ENCODE measurements at places on chromosomes 5 and 9.
A peak's percentile ranks its signal among the peaks of the same experiment; 100 is the strongest.

DNA sequence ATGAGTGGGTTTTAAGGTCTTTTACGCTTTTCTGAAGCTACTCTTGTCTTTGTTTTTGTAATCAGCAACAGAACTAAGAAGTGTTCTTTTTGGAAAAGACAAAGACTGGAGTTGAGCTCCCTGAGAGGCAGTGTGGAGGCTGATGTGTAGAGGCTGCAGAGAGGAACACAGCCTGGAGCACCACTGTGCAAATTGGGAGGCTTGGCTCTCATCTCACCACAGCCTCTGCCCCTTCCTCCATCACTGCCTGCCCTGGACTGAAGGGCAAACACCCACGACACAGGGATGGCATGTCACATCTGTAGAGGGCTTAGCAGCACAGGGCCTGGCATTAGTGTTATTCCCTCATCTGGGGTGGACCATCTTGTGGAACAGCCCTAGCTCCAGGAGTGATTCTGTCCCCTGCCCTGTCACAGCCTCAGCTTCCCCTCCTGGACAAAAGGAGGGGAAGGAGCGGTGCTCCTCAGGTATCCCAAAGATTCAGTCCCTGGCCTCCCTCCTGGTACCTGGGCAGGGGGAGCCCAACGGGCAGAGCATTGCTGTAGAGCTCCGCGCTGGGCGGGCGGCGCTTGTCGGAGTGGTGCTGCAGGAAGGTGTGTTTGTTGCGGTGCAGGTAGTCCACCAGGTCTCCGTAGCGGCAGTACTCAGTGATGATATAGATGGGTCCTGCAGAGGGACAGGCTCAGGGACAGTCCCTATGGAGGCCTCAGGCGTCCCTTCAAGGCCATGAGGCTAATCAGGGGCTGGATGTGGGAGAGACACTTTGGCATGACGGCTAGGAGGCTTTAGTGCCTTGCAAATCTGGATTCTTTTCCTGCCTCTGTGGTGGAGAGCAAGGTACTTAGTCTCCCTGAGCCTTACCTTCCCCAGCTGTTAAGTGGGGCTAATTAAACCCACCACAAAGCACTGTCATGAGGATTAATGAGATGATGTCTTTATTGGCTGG is 32.8 kb downstream of the PDGFRB start:
- DNase-seq: no peak

- DNase-seq: no peak
Measured at GRCh38 chr5:219991-220390, 1.9 kb downstream of the SDHA start.

DNA sequence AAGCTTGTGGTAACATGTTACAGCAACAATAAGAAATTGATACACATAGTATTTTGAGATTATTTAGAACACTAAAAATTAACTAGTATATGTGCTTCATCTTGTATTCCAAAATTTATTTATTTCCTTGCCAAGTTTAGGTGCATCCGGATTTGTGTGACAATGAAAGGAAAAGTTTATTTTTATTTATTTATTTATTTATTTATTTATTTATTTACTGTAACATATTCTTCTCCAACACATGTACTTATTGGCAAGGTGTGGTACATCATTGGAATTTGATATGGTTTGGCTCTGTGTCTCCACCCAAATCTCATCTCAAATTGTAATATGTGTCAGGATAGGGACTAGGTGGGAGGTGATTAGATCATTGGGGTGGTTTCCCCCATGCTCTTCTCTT is 373.3 kb upstream of the EDIL3 start:
- DNase-seq: no peak

- no peak for DNase-seq
Measured at GRCh38 chr5:137265457-137265856, 233.7 kb downstream of the SPOCK1 start.

DNA sequence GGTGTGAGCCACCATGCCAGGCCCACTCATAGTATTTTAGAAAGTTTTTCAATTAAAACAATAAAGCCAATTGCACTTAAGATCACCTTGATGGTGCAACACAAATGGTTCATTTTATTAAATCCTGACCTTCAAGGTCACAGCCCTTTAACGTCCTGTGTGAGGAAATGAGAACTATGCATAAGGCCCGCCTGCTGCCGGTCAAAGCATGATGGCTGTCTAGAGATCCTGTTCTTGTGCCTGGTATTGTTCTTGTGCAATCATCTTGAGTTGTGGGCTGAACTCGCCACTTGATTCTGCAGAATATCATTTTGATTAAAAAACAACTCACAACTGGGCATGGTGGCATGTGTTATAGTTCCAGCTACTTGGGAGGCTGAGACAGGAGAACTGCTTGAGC is 43.6 kb upstream of the FBXW11 start:
- DNase-seq: no peak

DNA sequence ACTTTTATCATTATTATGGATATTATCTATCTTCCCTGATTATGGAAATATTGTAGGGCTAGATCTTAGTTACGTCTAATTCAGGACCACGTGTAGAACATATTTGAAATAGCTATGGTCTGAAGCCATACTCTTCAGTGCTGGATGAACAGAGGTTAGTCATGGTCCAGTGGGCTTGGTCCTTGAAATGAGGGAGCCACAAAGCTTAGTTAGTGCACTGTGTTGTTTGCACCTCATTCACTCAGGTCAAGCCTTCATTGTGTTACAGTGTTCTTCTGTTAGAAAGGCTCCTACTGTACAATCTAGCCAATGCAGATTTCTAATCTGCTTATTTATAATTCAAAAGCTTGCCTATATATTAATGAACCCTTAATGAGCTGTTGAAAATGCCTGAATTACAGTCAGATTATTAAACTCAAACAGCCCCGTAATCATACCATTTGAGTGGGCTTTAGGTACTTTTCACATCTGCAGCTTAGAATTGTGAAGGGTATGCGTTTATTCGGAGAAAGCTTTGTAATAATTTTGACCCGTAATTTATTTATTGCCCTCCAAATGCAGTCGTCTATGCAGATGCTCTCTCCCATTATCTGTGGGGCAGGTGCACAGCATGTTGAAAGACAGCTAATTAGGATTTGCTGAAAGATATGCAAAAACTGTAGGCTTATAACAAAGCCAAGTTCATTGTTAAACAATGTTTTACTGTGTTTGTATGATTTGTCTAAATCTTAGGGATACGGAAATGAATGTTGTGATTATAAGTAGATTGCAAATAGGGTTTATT is 164.9 kb downstream of the PBX3 start:
- no peak for DNase-seq

GRCh38 chr5:78801413-78801812 is 152.8 kb upstream of the LHFPL2 start:
- DNase-seq: no peak

- DNase-seq: no peak
Measured at GRCh38 chr9:99513441-99514112, 291.5 kb downstream of the SEC61B start.

GRCh38 chr9:86368871-86369521 is 14.8 kb upstream of the TUT7 start:
- peak; percentile 12 for DNase-seq

DNA sequence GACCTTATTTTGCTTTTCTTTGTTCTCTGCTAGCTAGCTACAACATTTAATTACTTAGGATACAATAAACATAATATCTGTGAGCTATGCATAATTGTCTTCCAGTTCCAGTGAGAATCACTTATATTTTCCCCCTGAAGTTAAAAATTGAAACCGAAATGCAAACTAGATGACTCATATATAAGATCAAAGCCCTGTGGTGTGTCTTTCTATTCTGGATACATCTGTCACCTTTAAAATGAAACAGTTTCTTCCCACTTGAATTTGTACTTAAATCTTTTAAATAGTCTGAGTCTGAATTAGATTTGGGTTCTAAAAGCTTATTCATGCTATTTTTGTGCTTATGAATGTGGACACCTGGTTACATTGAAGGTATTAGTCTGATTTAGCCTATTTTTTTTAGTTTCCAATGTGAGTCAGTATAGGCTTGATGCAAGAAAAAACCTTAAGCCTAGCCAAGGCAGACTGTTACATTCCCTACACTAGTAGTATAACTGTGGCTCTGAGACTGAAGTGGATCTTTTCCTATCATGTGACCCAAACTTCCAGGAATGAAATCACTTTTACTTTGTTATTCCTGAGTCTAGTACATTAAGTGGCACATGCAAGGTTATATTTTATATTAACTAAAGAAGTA is 703.5 kb upstream of the RGMB start:
- peak; percentile 67 for DNase-seq

DNA sequence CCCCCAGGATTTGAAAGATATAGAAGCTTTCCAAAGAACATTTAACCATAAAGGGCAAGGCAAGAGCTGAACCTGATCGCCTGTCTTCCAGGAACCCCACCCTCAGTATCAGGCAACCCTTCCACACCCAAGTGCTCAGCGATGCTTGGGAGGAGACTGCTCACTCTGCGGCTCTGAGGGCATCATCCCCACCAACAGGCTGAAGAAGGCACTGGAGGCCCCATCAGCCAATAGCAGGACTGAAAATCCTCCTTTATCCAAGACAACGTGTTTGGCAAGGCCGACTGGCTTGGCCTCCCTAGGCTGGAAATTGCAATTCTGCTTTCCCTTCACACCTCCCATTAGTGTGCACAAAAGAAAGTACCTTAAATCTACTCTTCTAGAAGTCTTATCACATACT is 1.4 kb upstream of the PPP2CA start:
- DNase-seq: peak; percentile 55

DNA sequence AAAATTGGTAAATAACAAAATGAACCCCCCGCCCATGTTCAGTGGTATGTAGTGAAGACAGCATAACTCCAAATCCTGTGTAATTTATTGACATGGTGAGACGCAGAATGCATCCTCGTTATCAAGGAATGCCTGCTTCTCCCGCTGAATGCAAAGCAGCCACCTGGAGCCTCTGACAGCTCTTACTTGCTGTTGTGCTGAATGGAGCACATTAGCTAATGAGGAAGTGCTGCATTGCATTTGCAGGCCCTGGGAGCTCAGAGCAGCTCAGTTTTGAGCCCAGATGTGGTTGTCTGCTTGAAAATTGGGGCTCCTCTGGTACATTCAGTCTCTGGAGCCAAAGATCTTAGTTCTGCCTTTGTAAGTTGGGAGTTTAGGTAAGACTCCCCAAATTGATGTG is 28.9 kb downstream of the PLAC8L1 start:
- no peak for DNase-seq

GRCh38 chr5:57117596-57117995 is 56.3 kb upstream of the GPBP1 start:
- DNase-seq: peak; percentile 15

GRCh38 chr5:142023836-142024235 is 11.0 kb upstream of the GNPDA1 start:
- DNase-seq: no peak

DNA sequence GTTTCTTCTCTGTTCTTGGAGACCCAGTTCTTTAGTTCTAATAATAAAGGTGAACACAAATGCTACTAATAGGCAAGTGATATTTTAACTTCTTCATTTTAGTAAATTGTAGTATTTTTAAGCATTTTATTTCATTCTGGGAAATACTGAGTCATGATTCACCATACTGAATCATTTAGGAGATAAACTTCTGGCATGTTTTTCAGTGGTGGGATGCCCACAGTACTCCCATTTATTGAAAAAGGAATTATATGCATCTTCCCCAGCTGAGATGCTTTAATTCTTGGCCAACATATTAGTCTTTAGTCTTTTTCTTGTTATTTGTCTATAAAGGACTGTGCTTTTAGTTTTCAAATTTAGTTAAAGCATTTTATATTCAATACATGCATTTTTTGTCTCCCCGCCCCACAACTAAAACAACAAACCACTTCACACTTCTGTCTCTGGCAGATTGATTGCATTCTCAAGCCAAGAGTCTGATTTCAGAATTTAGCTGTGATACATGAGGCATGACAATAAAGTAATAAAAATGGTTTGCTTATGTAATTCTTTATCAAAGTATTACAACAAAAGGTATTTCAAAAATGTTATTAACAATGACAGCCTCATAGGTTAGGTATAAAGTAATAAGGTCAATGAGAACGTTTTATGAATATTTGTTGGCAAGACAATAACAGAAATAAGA is 125.2 kb upstream of the CDH18 start:
- no peak for DNase-seq

DNA sequence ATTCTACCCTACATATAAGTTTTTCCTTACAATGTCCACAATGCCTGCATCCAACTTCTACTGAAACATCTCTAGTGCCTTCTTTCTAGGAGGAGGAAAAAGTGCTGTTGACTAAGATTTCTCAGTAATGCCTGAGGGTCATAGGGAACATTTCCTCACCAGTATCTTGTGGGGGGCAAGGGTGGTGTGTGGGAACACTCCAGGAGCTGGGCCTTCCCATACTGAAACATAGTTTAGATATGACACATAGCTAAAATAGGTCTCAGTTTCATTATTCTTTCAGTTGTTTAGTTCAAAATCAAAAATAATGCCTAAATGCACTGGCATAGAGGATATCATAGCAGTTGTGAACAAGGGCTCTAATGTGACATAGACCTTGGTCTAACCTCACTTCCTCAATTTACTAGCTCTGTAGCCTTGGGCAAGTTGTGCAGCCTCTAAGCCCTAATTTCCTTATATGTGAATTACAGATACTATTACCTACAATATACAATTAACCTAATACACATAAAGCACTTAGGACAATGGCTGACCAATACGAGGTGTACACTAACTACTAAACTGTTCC is 66.1 kb downstream of the HAPLN1 start:
- no peak for DNase-seq

DNA sequence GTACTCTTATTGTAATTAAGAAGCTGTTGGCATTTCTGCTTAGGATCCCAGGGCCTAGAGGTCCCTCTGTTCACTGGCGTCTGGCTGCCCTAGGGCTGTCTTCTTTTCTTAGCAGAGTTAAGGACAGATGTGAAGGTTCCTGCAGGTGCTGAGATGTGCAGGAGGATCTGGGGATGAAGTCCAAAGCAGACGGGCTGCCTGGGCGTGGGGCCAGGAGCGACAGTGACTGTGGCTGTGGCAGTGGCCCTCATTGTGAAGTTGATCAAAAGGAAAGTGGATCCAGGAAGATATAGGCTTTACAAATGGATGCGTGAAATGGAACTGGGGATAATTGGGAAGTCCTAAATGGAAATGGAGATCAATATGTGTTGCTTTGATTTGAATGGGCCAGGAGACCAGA is 19.1 kb upstream of the SH3PXD2B start:
- no peak for DNase-seq

GRCh38 chr9:38057416-38058195 is 11.4 kb downstream of the SHB start:
- DNase-seq: no peak

DNA sequence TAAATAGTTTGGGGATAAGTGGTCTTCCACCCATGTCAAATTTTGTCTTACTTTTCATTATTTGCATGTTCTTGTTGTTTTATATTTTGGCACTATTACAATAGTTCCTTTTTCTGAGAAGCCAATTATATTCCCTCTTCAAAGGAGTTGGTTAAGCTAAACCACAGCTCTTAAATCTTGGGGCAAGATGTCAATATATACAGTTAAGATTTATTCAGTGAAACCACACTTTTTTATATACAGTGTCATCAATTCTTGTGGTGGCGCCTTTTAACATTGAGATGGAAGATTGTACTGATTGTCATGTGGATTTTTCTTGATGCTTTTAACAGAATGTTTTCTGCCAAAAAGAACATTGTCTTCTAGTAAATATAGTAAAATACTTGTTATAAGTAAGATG is 104.1 kb downstream of the MTREX start:
- DNase-seq: no peak

Measured in SW480 (cell line).